Motor neuron (in vitro differentiated cells): ENCODE measurements at places on chromosomes 7 and 10.

GRCh38 chr10:12228851-12229250 lies 32.9 kb downstream of the CDC123 start:
- no peak for ATAC-seq

- no peak for ATAC-seq
These were observed 95.3 kb downstream of the LRRC4 start for GRCh38 chr7:127935847-127936376.

- ATAC-seq = no peak
These were observed 383.0 kb upstream of the PCDH15 start for GRCh38 chr10:55183993-55184392.

DNA sequence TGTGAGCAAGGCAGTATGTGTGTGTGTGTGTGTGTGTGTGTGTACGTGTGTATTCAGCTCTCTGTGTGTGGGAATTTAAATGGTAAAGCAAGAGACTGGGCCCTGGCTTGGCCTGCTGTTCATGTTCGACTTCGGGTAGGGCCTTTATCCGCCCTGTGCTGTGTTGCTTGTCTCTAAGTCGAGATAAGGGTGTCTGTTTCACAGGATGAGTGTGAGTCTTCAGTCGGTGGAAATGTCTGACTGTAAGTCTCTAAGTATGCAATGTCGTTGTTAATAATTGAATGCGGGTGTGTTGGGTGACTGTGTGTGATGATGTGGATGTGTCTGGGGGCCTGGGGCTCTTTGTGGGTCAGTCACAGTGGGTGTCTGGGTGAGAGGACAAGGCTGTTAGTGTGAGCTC lies 34.8 kb downstream of the HIF1AN start:
- ATAC-seq = no peak

DNA sequence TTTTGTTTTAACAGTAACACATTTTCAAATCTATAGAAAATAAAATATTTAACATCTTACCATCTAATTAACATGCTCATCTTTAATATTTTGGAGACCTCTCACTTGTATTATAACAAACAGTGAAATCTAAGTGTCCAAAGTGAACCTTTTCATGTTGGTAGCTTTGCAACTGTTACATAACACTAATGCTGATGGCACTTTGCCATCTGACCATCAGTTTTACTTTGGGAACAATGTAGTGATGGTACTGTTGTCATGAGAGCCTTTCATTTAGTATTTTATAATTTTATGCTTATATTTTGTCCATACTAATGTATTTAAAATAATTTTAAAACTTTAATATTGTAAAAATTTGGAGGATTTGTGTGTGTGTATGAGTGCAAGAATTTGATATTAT lies 1017.0 kb upstream of the KCND2 start:
- no peak for ATAC-seq

DNA sequence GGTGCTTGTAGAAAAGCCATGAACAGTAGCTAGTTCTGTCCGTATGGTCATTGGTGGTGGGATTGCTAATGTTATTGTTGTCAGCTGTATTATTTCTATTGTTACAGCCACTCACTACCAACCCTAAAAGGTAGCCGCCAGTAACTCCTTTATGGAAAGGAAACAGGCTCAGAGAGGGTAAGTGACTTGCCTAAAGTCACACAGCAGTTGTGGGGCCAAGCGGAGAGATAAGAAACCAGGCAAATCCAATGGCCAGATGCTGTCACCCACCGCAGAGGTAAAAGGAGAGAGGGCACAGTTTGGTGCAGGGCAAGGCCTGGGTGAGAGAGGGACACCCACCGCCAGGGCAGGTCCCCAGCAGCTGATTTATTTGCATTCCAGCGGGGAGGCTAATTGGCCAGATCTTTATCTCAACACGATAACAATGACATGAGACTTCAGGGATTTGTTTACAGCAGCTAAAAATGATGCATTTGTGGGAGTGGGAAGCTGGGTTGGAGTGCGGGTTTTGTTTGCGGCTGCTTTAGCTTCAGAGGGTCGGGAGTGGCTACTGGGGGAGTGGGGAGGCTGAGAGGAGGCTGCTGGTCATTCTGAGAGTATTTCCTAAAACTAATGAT lies 8.6 kb upstream of the NKX2-3 start:
- ATAC-seq = no peak

GRCh38 chr10:109895095-109895818 lies 28.1 kb downstream of the XPNPEP1 start:
- peak; percentile 28 for ATAC-seq

- ATAC-seq = peak; percentile 99
These were observed 243.9 kb downstream of the SNX13 start for GRCh38 chr7:17696422-17696821.

DNA sequence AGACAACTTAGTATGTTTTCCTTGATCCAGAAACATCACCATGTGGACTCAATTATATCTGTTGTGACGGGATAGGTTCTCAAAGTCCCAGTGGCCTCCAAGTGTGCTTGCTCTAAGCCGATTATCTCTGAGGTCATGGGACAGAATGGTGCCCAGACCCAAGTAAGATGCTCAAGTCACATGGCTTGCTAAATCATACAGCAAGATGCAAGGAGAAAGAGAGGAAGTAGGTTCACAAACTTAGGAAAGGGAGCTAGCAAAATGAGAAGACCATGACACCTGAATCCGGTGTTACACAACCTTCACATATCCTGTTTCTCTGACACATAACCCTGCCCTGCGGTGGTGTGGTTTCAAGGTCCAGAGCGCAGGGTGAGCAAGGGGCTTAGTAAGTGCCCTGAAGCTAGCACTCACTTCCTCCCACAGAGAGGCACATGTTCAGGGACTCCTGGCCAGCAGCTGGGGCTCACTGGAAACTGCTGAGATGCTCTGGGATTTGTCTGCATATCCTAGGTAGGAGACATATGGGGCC lies 590.9 kb upstream of the ANKRD30A start:
- ATAC-seq = no peak

DNA sequence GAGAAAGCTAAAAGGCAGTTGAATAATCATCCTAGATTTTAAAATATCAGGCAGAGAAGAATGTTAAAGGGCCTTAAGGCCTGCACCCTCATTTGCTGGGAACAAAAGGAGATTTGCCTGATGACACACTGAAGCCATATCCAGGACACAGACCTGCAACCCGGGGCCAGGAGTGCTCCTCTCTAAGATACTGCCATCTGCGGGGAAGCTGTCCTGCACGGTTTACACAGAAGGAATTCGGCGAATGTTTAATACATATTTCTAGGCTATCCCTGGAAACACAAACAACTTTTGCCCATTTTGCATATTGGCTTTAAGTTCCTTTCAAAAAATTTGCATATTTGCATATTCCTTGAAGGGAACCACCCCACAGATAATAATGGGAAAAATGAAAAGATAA lies 52.3 kb downstream of the DYNC1I1 start:
- peak; percentile 86 for ATAC-seq

DNA sequence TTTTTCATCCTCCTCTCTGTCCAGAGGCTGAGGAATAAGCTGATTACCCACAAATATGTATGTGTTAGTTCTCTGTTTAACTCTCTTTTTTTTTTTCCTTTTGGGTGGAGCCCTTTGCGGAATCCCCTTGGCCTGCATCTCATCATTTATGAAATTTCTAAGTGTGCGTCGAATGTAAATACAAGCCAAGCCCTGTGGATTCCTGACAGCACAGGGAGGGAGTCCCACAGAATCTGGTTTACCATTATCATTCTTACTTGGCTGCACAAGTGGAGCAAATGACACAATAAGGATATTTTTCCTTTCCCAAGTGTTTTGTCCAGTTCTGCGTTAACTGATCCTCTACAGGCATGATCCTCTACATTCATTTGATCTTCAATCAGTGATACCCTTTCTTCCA lies 11.4 kb downstream of the STK31 start:
- ATAC-seq = peak; percentile 97

DNA sequence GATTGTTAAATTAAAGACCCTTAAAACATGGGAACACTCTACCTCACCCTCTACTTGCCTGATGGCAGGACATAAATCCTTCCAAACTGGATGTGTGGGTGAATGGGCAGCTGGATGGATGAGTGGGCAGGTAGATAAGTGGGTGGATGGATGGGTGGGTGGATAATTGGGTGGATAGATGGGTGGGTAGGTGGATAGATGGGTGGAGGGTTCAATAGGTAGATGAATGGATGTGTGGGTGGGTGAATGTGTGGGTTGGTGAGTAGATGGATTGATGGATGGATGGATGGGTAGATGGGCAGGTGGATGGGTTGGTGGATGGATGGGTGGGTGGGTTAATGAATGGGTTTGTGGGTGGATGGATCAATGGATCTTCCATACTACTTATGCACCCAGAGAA lies 18.9 kb upstream of the FFAR4 start:
- no peak for ATAC-seq

GRCh38 chr10:2463316-2463715 lies 604.0 kb upstream of the PFKP start:
- peak; percentile 40 for ATAC-seq

DNA sequence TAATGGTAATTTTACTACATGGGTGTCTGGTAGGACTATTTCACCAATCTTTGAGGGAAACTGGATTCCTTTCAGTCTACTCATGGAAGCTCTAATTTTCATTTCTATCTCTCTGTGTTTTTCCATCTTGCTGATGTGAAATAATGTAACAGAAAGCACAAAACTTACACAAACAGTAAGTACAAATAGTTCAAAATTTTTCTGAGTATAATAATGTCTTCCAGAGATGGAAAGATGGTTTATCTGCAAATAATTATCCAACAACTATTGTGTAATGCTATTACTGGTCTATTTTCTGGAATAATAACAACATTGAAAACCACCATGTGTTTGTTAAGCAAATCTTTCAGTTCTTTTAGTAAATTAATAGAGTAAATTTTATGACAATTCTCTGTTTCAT lies 565.8 kb upstream of the MGMT start:
- no peak for ATAC-seq

DNA sequence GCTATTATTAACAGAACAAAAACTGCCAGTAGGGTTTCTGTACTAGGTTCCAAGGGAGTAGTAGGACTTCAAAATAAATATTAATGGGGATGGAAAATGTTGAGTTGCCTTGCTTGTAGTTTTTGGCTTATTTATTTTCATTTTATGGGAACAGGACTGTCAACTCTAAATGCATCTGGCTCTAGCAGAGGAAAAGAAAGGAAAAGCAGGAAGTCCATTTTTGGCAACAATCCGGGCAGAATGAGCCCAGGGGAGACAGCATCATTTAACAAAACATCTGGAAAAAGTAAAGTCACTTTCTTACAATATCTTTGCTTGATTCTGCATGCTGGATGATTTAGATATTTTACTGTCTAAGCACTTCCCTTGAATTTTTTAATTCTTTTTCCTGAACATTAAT lies 69.4 kb downstream of the NOC3L start:
- no peak for ATAC-seq

DNA sequence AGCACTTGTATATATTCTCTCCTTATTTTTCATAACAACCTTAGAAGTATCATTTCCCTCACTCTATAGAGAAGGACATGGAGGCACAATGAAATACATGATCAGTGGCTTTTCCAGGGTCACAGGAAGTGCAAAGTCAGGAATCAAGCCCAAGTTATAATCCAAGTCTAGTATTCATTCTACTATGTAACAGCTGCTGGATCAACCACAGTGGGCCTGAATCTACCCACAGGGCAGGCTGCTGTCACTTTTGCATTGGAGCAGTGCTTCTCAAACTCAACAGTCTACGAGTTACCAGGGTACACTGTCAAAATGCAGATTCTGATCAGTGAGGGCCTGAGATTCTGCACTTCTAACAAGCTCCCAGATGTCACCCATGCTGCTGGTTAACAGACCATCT lies 18.3 kb downstream of the ZDHHC16 start:
- ATAC-seq = no peak

DNA sequence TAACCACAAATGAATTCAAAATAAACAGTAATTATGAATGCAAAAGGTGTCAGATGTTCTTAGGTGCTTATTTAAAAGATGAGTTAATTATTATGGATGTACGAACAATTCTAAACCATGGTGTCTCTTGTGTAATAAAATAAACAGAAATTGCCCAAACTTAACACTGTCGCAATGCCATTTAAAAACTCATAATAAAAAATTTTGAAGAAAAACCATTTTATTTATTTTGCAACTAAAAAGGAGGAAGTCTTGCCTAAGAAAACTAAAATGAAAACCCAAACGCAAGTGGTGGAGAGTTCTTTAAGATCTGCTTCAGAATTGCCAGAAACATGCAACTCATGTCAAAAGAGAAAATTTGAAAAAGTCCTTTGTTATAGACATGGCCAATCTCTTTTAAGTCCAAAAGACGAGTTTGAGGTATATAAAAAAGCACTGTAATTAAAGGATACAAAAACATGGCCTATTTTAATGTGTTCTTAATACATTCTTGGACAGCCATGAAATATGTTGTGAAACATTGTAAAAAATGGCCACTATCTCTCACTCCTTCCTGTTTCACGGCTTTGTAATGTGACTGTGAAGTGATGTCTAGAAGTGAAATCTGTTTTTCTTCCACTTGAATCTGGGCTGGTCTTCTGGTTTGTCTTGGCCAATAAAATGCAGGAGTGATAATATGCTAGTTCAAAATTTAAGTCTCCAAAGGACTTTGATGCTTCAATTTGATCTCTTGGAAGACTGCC lies 322.9 kb downstream of the PRPF18 start:
- no peak for ATAC-seq

DNA sequence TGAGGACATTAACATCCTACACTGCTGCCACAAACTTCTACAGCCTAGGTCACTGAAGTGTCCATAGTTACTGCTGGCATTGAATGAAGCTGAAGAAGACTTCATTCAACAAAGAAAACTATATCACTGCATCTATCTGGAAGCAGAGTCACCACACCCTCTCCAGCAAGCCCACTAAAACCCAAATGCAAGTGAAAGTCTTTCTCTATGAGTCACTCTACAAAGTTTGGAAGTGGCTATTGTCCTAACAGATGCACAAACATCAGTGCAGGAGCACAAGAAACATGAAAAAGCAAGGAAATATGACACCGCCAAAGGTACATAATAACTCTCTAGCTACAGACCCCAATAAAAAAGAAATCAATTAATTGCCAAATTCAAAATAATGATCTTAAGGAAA lies 43.5 kb upstream of the CAMK2B start:
- no peak for ATAC-seq

- no peak for ATAC-seq
These were observed 88.3 kb upstream of the PDGFA start for GRCh38 chr7:607938-608337.

DNA sequence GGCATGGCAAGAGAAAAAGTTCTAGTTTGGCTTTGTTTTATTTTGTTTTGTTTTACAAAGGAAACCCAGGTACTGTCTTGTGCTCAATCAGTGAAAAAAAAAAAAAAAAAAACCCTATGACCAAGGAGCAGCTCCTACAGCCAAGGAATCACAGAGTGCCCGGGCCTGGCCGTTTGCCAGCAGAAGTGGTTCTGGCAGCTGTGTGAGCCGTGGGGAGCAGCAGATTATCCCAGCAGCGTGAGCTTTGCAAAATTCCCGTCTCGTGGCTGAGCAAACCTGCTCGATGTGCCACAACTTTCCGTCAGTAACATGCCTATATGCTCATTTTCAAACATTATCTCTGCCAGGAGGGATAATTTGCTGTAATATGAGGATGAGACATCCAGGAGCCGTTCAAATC lies 293.7 kb downstream of the POU6F2 start:
- no peak for ATAC-seq

- no peak for ATAC-seq
These were observed 57.5 kb upstream of the PTPN12 start for GRCh38 chr7:77479536-77480088.
